ENCODE measurements at places on chromosomes 4 and X.

DNA sequence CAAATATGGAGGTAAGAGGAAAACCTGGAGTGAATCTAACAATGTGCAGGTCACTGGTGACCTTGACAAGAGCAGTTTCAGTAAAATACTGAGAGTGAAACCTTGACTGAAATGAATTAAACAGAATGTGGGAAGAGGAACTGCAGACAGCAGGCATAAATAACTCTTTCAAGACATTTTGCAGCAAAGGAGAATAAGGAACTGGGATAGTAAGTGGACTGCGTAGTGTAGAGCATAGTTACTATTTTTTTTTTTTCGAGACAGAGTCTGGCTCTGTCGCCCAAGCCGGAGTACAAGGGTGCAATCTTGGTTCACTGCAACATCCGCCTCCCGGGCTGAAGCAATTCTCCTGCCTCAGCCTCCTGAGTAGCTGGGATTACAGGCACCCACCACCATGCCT is 24.0 kb downstream of the RBMX start:
- DNase-seq, result no peak

DNA sequence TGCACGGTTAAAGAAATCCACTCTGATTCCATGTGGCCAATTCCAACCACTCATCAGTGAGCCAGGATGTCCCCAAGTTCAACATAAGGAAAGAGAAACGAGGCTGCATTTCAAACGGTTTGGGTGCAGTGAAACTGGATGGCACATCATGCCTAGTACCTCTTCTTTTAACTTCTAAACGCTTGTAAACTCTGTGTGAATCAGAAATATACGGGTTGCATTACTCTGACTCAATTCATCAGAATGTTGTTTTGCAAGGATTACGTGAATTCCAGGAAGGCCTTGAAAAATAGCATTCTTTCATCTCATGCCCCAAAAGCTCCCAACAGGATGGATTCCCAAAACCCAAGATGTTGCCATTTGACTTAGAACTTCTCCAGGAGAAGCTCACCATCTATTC is 270.4 kb downstream of the LDB2 start:
- no peak for DNase-seq

GRCh38 chrX:21167494-21167893 is 206.7 kb upstream of the CNKSR2 start:
- DNase-seq, result no peak

DNA sequence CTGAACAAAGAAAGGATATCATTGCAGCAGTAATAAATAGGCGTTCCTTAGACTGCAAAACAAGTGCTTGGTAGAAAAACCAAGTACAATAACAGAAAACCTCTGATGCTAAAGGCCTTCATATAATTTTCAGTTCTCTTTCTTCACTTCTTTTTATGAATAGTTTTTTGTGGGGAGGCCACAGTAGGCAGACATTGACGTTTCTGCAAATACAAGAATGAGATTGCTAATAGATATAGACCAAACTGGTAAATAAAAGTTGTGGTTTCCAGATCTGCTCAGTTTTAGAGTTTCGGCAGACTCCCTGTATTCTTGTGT is 57.0 kb upstream of the RAP1GDS1 start:
- no peak for DNase-seq

DNA sequence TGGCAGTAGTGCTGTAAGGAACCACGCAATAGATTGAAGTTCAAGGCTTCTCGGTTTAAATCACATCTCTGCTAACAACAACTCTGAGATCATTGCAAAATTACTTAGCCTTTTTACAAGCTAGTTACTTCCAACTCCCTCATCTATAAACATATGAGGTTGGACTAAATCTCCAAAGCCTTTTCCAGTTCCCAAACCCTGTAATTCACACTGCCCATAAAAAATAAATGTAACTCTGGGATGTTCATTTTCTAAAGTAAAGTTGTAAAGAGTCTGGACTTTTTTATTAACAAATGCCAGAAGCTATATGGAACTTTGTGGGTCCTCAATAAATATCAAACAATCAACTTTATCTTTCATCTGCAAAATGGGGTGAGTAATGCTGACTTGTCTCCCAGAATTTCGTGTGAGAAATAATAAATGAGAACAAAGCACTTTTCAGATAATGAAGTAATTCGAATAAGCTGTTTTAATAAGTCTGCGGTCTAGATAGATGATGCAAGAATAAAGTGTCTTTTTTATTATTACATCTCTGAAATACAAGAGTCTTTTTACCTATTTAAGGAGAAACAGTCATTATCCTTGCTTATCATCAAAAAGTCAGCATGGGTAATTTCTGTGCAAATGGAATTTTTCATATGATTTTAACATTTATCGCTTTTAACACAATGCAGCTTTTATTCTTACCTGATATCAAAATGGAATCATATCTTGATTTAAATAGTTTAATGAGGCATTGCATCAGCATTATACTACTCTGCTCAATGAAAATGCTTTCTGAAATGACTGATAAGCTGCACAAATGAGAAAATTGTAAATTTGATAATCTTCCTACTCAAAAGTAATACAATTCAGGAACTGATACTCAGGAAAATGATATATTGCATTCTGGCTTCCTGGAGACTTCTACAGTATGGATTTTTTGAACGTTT is 252.6 kb downstream of the BANK1 start:
- DNase-seq, result no peak

DNA sequence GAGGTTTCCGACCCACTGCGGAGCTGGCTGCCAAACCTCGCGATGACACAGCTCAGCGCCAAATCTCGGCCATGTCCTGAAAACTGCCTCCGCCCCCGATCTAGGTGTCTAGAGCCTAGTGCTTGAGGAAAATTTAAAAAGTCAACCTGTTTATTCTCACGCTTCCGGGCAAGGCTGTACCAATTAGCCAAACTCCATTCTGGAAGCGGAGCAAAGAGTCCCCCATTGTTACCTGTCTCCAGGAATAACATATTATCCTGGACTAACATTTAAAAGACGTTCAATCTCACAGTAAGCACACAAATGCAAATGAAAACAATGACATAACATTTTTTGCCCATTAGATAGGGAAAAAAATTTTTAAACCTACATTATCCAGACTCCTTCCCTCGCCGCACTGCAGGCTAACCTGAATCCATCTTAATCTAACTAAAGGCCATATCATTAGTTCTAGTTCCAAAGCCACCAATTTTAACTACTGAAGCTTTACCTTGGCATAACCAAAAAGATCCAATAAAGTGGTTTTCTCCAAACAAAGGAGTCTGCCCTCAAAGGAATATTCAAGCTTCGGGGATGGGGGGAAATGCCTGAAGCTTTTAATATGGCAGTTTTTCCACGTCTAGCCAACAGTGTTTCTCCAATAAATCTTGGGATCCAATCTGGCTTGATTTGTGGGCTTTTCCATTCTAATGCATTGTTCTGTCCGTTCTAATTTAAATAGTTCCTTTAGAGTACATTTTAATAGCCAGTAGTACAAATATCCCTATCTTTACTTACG is 1.9 kb downstream of the HUWE1 start:
- no peak for DNase-seq

GRCh38 chr4:151175754-151176631 is 76.6 kb downstream of the RPS3A start:
- DNase-seq, result no peak

- DNase-seq, result no peak
These were observed 166.6 kb upstream of the SLC7A11 start for GRCh38 chr4:138408758-138409157.

DNA sequence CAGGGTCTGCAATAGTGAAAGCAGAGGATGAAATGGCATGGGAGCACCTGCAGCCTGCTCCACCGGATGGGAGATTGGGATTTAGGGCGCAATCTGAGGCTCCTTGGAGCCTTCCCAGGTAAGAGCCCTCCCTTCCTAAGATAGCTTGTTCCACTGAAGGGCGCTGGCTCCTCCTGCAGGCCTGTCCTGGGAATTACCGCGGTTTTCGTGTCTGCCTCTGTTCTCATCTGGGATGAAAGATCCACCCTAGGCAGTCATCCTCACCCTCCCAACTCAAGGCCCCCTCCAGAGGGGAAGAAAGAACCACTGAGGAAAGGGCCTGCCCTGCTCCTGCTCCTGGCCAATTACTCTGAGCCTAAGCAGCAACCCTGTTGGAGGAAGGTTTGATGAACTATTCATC is 547.5 kb downstream of the SMARCA1 start:
- no peak for DNase-seq

DNA sequence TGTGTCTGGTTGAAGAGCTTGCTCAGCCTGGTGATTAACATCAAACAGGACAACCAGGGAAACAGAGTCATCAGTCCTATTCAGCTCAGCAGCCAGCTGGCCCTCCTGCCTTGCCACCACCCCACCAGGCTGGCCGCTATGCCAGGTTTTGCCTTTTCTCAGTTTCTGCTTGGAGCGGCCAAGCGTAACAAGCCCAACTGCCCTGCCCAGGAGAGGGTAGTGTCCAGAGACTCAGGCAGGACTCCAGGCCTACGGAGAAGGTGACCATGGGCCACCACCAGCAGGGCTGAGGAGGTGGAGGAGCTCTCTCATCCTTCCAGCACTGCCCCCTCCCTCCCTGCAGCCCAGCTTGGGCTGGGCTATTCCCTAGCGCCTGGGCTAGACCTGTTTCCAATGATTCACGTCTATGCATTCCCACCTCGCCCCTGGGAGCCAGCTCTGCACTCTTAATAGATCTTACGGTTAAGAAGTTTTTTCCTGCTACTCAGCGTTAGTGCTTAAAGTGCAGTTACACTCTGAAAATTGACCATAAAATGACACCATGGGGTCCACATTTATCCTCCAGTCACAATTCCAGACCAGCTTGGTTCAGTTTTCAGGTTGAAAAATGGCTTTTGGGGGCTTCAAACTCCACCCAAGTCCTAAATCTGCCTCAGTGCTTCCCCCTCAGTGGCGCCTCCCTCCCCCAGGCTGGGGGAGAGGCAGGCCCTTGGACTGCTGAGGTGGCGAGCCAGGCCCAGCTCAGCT is 124.0 kb upstream of the PJA1 start:
- no peak for DNase-seq

GRCh38 chrX:119990556-119991004 is 47.0 kb upstream of the NKAP start:
- no peak for DNase-seq

- DNase-seq, result no peak
These were observed 341.1 kb downstream of the GBA3 start for GRCh38 chr4:23033796-23034195.

- DNase-seq, result no peak
These were observed 3.8 kb upstream of the DCAF4L1 start for GRCh38 chr4:41977709-41978108.

DNA sequence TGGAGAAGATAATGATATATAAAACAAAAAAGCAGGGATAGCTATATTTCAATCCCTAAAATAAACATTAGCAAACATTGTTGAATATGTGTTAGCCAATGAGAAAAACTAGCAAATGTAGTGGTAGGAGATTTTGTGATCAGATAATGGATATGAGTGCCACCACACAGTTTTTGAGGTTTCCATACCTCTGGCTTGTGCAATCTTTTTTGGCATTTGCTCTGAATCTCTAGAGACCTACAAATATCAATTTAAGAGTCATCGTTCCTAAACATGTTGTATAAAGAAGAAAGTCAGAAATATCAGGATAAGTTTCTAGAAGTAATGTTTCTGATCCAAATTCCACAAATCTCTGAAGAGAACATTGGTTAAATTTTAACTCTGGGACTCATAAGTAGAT is 308.7 kb downstream of the PDGFC start:
- no peak for DNase-seq

DNA sequence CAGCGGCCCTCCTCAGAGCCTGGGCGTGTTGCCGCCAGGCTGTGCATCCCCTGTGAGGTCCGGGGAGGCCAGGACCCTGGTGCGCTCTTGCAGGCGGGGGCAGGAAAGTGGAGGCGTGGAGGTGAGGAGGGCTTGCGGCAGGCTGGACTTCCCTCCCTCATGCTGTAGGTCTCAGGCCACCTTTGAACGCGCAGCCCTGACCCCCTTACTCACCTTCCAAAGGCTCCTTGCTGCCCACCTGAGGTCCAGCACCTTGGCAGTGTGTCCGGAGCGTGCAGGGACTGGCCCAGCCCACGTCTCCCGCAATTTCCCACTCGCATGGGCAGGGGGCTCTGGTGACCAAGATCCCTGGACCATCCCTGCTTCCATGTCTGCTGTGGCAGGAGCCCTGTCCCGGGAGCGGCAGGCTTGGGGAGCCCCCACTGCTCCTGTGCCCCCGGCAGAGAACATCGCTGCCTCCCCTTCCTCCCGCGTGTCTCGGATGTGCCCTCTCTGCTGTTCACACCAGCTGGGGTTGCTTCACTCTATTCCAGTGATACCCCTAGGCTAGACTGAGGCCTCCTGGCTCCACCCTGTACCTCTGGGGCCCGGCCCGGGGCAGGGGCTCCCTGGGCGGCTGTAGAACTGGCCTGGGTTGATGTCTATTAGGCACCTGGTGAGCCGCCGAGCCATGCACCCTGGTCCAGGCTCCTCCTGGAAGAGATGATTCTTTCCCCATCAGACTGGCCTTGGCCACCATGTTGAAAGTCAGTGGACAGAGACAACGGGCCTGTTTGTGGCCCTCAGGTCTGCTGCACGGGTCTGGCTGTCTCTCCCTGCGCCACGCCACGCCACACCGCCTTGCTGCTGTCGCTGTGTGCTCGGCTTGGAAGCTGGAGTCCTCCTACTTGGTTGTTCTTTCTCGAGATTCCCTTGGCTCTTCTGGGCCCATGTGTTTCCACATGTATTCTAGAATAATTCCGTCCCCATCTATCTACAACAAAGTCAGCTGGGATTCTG is 95.4 kb upstream of the ADRA2C start:
- DNase-seq, result no peak

DNA sequence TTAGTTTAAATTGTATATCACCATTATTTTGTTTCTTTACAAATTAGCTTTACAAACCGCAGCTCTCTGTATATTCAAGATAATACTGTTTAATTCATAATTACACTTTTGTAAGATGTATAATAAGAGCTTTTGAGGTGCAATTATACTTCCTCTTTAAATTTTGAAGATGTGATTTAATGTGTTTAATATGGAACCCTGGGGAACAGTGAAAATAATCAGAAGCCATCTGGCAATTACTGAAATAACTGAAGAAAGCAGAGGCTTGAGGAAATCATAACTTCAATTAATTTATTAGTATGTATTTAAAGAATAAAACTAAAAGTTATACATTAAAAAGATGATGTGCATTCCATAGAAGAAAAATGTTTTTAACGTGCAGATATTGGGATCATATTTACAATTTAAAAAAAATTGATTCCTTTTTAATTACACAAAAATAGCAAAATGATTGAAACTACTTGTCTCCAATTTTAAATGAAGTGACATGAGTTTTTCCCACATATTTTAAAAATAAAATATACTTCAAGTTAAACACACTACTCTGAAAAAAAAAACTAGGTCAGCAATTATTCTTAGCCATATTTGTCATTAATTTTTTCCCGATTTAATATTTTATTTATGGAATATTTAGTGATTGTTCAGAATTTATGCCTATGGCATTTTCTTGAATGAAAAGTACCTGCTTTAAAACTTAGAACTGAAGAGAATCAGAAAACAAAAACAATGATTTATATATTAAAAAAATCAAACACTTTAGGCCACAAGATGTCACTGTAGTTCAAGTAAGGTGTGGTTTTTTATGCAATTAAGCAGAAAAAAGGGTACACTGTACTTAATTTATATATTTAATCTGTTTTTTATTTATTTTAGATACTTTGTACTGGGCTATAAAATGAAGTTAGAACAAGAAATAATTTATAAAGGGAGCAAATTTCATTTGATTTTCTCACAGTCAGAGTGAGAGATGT is 942.7 kb upstream of the NDST4 start:
- DNase-seq, result no peak

GRCh38 chr4:100117750-100118149 is 72.5 kb downstream of the DDIT4L start:
- no peak for DNase-seq
